ENCODE measurements at places on chromosomes 7 and 10.

GRCh38 chr7:149725426-149725821, 48.0 kb downstream of the ZNF467 start:
- no peak for DNase-seq

DNA sequence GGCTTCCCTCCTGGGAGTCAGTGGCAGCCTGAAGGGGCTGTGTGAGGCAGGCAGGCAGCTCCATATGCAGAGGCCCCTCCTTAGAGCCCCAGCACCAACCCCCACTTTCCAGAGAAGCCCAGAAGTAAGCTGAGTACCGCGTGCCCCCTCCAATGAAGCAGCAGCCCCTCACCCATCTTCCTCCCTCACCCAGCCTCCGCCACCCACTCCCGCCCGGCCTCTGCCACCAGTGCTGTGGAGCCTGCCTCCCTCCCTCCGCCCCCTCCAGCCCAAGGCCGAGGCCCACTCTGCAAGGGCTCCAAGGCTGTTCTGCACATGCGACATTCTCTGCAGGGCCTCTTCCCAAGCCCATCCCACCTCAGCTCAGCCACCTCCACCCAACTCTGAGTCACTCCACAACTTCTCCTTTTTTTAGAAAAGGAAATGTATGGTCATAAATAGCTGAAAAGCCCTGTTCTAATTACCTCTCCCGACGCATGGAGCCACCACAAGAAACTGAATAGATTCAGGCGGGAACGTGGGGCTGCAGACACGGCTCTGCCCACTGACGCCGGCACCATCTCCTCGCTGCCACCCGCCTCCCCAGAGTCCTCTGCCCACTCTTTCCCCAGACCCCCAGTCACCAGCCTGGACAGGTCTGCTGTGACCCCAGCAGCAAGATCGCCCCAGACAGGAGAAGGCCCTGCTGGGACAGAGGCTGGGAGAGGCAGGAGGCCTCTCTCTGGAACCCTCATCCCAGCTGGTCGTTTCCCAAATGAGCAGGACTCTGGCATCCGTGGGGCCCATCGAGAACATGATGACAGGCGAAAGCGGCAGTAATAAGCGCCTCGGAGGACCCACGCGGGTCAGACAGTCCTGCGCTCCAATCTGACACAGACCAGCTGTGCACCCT, 213.9 kb downstream of the MAD1L1 start:
- no peak for DNase-seq

GRCh38 chr7:35736725-35737124, 41.8 kb upstream of the HERPUD2 start:
- no peak for DNase-seq

DNA sequence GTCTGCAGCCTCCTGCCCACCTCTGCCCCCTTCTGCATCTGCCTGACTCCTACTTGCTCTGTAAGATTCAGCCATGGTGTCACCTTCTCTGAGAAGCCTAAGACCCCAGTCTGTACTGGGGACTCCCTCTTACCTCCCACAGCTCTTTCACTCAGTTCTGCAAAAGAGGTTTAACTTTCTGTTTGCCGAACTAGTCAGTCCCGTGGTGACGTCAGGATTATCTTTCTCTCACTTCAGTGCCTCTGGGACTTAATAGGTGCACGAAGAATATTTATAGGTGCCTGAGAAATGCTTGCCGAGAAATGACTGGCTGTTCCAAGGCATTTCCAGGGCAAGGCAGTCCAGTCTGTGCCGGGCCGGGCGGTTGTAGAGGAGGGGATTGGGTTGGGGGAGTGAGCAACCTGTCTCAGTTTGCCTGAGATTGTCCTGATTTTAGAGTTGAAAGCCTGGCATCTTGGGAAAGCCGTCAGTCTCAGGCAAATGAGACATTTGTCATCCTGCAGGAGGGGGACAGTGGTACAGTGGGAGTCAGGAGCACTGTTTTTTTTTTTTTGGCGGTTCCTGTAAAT, 227.5 kb upstream of the NPVF start:
- no peak for DNase-seq

DNA sequence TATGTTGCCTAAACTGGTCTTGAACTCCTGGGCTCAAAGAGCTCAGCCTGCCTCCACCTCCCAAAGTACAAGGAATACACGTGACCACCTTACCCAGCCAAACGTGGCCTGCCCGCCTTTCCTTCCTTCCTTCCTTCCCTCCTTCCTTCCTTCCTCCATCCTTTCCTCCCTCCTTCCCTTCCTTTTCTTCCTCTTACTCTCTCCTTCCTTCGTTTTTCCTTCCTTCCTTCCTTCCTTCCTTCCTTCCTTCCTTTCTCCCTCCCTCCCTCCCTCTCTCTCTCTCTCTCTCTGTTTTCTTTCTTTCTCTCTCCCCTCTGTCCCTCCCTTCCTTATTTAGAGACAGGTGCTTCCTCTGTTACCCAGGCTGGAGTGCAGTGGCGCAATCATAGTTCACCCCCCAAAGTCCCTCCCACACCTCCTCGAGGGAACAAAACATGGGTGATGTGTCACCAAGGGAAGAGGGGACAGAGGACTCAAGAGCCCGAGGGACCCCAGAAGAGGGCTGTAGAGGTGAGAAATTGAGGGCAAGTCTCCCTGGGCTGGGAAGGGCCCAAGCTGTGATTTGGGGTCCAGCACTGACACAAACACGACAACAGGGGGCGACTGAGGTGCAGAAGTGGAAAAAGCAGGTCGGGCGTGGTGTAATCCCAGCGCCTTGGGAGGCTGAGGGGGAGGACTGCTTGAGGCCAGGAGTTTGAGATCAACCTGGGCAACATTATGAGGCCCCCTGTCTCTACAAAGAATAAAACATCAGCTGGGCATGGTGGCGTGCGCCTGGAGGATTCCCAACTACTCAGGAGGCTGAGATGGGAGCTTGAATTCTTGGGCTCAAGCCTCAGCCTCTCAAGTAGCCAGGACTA, 28.1 kb downstream of the EPHB4 start:
- DNase-seq: no peak

GRCh38 chr7:80257756-80258155, 123.1 kb downstream of the GNAI1 start:
- DNase-seq: no peak

DNA sequence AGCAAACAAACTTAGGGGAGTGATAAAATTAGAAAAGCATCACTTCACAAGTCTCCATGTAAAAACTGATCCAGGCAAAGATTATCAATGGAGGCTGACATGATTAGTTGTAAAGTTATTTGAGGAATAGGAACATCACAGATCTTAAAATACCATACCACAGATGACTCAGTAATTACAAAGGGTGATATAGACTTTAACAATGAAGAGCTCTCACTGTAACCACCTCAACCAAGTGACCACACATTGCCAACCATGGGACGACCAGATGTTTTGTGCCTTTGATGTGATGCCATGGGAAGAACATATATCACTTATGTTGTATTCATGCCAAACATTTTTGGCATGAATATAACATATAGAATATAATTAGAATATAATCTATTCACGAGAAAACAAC, 11.7 kb downstream of the AASS start:
- no peak for DNase-seq

- no peak for DNase-seq
These were observed 168.7 kb downstream of the CUX1 start for GRCh38 chr7:101985903-101986734.

- no peak for DNase-seq
These were observed 5.9 kb upstream of the NUDCD3 start for GRCh38 chr7:44496385-44496784.

GRCh38 chr7:120097020-120097419, 176.0 kb upstream of the KCND2 start:
- DNase-seq: no peak

DNA sequence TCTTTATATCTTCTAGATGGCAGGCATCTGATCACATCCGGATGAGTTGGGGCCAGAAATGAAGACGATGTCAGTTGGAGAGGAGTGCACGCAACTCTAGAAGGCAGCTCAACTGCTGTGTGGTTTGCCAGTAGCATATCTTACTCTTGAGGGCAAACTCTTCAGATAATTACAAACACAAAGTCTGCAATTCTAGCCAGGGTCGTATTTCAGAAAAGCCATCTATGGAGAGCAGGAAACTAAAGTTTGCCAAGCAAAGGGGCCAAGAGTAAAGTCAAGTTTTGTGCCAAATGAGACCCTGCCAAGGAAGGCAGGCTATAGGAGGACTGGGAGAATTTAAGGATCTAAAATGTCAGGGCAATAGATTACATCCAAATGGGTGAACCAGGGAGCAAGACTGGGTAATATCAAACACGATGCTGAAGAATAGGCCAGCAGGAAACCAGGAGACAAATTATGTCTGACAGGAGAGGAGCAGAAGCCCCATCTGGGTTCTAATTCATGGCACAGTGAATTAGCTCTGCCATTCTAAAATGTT, 312.5 kb upstream of the SEMA3C start:
- no peak for DNase-seq

- no peak for DNase-seq
These were observed 82.7 kb downstream of the RPS24 start for GRCh38 chr10:78116361-78116760.

- DNase-seq: no peak
These were observed 30.4 kb upstream of the SLC13A1 start for GRCh38 chr7:123230147-123230546.

GRCh38 chr10:120251821-120252442, 205.1 kb upstream of the PLPP4 start:
- DNase-seq: no peak

- DNase-seq: no peak
These were observed 247.1 kb downstream of the CRPPA start for GRCh38 chr7:16174253-16174652.

DNA sequence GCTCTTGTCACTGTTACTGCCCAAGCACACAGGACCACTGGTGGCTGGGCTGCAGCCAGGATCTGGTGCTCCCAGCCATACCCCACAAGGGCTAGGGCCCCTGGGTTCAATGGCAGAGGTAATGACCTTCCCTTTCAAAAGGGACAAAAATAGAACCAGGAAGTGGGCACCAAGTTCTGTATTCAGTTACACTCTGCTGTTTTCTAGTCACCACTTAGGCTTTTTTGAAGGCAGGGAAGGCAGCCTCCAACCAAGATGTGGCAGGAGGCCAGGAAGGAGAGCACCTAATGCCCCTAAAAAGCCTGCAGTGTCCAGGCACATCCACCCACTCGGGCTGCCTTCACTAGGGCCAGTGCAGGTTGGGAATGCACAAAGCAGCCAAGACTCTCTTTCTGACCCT, 47.8 kb downstream of the NOD1 start:
- DNase-seq: no peak

DNA sequence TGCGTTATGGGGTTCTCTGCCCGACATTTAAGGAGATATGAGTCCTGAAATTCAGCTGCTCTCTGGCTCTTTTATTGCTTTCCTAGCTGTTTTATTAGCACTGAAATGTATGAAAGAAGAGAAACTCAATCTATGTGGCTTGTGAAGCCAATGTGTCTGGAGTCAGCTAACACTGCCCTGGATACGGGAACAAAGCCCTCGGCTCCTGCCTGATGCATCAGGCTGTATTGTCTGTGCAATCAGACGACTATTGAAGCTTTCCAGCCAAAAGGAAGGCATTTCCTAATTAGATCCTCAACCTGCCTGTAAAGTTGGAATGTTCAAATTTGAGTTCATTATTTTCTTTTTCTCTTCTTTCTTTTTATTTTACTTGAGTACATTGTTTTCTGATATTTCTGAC, 22.0 kb upstream of the TM9SF3 start:
- DNase-seq: no peak

- no peak for DNase-seq
These were observed 104.3 kb downstream of the CLEC2L start for GRCh38 chr7:139627831-139628230.

DNA sequence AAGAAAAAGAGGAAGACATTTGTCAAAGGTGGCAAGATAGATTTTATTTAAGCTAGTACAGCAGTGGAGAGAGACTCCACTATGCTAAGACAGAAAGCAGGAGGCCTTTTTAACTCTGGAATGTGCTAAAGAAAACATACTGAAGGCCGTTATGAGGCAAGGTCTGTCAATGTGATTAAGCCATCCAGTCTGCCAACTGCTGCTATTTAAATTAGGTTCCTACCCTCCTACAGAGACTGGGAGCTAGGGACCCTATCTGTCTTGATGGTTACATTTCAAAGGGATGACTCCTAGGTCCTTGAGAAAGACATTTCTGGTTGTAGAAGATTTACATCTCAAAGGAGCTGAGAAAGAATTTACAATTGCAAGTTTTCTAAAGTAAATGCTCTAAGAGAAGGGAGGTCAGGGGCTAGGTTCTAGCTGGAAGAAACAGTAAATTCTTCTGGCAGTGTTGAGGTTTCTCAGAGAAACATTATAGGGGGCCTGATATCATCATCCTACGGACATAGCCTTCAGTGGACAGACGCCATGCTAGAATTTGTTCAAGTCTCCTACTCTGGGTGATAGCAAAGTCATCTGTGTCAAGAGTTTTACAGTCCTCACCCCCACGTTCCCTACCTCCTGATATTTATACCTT, 211.6 kb downstream of the PHF14 start:
- DNase-seq: no peak

GRCh38 chr10:61140765-61141392, 196.9 kb upstream of the RHOBTB1 start:
- peak; percentile 26 for DNase-seq

GRCh38 chr10:75234683-75235374, 928 bp downstream of the COMTD1 start:
- DNase-seq: no peak

DNA sequence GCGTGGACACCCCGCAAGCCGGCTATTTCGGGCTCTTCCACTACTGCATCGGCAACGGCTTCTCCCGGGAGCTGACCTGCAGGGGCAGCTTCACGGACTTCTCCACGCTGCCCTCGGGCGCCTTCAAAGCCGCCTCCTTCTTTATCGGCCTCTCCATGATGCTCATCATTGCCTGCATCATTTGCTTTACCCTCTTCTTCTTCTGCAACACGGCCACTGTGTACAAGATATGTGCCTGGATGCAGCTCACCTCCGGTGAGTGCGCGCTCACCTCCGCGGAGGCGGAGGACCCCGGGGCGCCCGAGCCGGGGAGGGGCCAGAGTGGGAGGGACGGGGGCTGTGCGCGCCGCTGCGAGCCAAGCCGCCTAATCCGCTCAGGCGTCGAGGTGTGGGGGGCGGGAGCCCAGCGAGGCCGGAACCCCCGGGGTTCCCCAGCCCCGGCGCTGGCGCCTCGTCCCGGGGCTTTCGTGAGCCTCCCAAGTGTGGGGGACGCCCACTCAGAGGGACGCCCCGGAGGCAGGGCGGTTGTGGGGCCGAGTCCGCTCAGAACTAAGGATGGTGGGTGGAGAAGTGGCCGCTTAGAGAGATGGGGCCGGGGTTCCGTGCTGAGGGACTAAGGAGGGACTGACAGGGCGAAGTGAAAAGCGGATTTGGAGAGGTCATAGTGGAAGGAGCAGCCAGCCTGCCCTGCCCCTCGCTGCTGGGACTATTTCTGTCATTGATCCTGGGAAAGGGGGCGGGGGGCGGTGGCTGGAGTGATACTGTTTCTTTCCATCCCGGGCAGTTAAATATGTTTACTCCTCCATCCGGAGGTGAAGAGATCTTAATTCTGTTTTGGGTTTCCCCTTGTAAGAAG, 795 bp downstream of the LHFPL3 start:
- no peak for DNase-seq

Measured in HS-27A (cell line).